Airway epithelial cell (primary cell): ENCODE measurements at places on chromosomes 3 and 15. TPM values are rescaled to one million over a fixed set of nuclear protein-coding genes. Genes with fewer than 3 reads are reported as not detected.

Gene SLC27A2
- 4.4 and 7.3 TPM in 2 replicates for total RNA-seq

Gene RNF111
- 11.0 and 19.6 TPM in 2 replicates for total RNA-seq

Gene SIDT1
- 1.4 and 3.7 TPM in 2 replicates for total RNA-seq

Gene CGNL1
- total RNA-seq: 0.56 and 0.71 TPM in 2 replicates

Gene SLC51A
- total RNA-seq: 0.14 TPM in 1 of 2 replicates, not detected in the other

Gene TIMMDC1
- 57.1 and 57.3 TPM in 2 replicates for total RNA-seq

Gene NR1I2
- total RNA-seq: not detected in 2 replicates

Gene NOX5
- total RNA-seq: 0.14 TPM in 1 of 2 replicates, not detected in the other

Gene NR2E3
- total RNA-seq: not detected in 2 replicates

Gene ASTE1
- 2.5 and 3.7 TPM in 2 replicates for total RNA-seq

Gene SERPINI2
- not detected in 2 replicates for total RNA-seq

Gene ITIH1
- total RNA-seq: not detected in 2 replicates

Gene CHRFAM7A
- total RNA-seq: 0.23 and 1.1 TPM in 2 replicates

Gene TUSC7
- total RNA-seq: not detected in 2 replicates

Gene NEO1
- total RNA-seq: 5.7 and 10.6 TPM in 2 replicates

Gene SERP1
- 191 and 350 TPM in 2 replicates for total RNA-seq

Gene GOLGA8K
- 0.07 TPM in 1 of 2 replicates, not detected in the other for total RNA-seq

Gene CCR1
- total RNA-seq: not detected in 2 replicates

Gene RBP2
- not detected in 2 replicates for total RNA-seq

Gene ACVR2B
- 1.3 and 1.8 TPM in 2 replicates for total RNA-seq

Gene LDHAL6B
- not detected in 2 replicates for total RNA-seq

Gene IL20RB
- 46.2 and 56.7 TPM in 2 replicates for total RNA-seq

Gene GOLGA6L7
- not detected in 2 replicates for total RNA-seq

Gene THOC7
- total RNA-seq: 78.6 and 86.5 TPM in 2 replicates

Gene CLDN16
- total RNA-seq: 0.37 and 0.56 TPM in 2 replicates

Gene DPPA4
- not detected in 2 replicates for total RNA-seq
